ENCODE measurements at places on chromosomes 2 and 18. TPM values are rescaled to one million over a fixed set of nuclear protein-coding genes. Genes with fewer than 3 reads are reported as not detected.

POMC gene
- 0.63 TPM for total RNA-seq

HOXD12 gene
- not detected for total RNA-seq

ZEB2 gene
- 129 TPM for total RNA-seq

ZSWIM2 gene
- total RNA-seq: not detected

AOX1 gene
- total RNA-seq: 23.6 TPM

EHBP1 gene
- total RNA-seq: 119 TPM

NYAP2 gene
- total RNA-seq: not detected

ITGB6 gene
- total RNA-seq: not detected

REG1B gene
- total RNA-seq: not detected

DTNA gene
- total RNA-seq: 34.3 TPM

MC4R gene
- total RNA-seq: not detected

CHRNG gene
- not detected for total RNA-seq

Measured in fibroblast of the aortic adventitia (primary cell).